ENCODE measurements at places on chromosomes 1 and 21.

GRCh38 chr1:100502052-100502792, 35.7 kb upstream of the GPR88 start:
- DNase-seq, result peak; percentile 11

- DNase-seq, result no peak
Measured at GRCh38 chr1:207960346-207960745, 49.4 kb upstream of the CD34 start.

DNA sequence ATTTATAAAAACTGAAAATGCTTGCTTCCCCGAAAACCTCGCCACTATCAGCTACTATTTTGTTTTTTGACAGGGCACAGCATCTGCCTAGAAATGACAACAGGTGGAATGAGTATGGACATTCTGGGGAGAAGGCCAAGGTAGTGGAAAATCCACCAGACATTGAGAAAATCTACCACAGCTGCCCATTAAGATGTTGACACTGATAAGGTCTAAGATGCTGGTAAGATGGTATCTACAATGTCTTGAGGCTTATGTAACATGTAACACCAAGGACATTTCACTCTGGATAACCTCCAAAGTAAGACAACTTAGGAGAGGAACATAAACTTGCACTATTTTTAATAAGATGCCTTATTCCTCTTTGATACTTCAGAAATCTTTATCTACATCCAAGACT, 374.2 kb downstream of the PTBP2 start:
- DNase-seq, result no peak

DNA sequence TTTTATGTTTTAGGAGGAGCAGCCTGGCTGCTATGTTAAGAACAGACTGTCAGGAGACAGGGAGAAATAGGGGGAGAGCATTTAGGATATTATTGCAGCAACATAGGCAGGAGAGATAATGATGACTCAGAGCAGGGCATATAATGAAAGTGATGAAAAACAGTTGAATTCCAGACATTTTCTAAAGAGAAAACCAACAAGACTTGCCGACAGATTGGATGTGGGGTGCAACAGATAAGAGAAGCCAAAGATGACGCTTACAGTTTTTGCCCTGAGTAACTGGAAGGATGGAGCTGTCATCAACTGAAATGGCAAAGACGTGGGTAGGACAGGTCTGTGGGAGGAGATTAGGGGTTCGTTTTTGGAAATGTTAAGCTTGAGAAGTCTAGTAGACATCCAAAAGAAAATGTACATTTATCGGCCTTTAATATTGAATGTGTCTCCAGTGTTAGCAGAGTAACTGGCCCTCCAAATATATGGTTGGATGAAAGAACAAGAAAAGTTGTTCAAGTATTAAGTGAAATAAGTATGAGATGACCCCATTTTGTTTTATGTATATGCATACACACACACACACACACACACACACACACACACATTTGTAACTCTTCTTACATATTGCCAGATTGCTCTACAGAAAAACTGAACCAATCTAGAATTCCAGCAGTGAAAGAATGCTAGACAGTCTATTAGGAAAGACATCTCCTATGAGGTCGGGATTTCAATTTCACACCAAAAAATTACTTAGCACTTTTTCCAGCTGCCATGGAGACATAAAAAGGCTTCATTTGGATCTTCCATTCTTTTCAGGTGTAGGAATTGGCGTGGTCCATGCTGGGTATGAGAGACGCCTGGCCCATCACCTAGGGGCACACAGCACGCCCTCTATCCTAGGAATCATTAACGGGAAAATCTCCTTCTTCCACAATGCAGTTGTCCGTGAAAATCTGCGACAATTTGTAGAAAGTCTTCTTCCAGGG, 17.2 kb downstream of the DNAJC16 start:
- DNase-seq, result no peak

DNA sequence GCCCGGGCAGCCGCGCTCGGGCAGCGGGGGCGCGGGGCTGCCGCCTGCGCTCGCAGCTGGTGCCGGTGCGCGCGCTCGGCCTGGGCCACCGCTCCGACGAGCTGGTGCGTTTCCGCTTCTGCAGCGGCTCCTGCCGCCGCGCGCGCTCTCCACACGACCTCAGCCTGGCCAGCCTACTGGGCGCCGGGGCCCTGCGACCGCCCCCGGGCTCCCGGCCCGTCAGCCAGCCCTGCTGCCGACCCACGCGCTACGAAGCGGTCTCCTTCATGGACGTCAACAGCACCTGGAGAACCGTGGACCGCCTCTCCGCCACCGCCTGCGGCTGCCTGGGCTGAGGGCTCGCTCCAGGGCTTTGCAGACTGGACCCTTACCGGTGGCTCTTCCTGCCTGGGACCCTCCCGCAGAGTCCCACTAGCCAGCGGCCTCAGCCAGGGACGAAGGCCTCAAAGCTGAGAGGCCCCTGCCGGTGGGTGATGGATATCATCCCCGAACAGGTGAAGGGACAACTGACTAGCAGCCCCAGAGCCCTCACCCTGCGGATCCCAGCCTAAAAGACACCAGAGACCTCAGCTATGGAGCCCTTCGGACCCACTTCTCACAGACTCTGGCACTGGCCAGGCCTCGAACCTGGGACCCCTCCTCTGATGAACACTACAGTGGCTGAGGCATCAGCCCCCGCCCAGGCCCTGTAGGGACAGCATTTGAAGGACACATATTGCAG, 3.0 kb downstream of the ARTN start:
- peak; percentile 36 for DNase-seq

DNA sequence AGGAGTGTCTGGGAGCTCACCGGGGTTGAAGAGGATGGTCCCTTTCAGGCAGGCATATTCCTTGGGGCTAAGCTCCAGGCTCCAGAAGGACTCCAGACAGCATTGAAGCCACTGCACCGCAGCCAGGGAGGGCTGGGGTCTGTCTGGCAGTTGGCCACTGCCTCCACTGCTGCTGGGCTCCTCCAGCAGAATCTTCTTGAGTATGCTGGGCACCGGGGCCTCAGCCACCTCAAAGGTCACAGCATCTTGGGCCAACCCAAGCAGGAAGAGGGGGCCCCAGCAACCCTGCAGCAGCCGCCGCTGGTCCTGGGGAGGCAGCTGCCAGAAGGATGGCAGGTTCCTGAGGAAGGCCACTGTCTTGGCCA, 404 bp downstream of the NR0B2 start:
- DNase-seq, result peak; percentile 76

All from DMS79 treated with DMSO at 0.1 percent for 48 hours (cell line).